ENCODE measurements at places on chromosomes 6 and 20.
A peak's percentile ranks its signal among the peaks of the same experiment; 100 is the strongest.

DNA sequence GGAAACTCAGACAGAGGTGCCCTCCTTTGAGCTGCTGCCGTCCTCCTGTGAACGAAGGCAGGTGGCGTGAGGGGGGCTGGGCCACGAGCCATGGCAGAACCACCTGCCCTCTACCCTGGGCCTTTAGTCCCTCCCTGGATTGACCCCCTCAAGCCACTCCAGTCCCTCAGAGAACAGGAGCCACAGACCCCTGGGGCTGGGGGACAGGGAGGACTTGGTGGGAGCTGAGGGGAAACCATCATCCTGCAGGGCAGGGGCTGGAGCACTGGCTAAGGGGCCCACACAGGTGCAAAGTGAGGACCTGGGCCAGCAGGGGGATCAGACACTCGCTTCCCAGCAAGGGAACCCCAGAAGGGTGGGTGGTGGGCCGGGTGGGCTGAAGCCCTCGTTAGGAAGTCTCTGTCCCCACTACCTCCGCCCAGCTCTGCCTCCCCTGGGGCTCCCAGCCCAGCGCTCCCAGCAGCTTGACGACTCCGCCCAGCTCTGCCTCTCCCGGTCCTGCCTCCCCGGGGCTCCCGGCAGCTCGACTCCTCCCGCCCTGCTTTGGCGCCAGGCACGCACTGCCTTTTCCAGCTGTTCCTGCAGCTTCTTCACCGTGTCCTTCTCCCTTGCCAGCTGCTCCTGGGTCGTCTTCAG lies 44.4 kb downstream of the DSTN start:
- no peak for DNase-seq

- DNase-seq, result no peak
Observed at GRCh38 chr6:78308025-78308424, 559.3 kb upstream of the IRAK1BP1 start.

GRCh38 chr6:163533443-163533842 lies 118.9 kb downstream of the QKI start:
- no peak for DNase-seq

- no peak for DNase-seq
Observed at GRCh38 chr6:7047128-7047527, 60.6 kb upstream of the RREB1 start.

DNA sequence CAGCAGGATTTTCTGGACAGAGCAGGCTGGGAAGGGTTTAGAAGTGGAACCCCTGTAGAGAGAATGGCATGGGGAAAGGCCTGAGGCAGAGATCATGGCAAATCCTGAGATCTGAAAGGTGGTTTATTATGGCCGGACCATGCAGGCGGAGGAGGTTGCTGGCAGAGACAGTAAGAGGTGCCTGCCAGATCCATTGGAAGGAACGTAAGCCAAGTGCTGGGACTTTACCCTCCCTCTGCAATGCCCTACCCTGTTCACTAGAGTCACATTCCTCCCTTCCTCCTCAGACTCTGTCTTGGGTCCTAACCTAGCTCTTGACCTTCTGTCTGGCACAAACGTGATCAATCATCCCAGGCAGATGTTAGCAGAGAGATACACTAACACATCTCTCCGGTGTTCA lies 66.4 kb upstream of the SLC22A23 start:
- no peak for DNase-seq

DNA sequence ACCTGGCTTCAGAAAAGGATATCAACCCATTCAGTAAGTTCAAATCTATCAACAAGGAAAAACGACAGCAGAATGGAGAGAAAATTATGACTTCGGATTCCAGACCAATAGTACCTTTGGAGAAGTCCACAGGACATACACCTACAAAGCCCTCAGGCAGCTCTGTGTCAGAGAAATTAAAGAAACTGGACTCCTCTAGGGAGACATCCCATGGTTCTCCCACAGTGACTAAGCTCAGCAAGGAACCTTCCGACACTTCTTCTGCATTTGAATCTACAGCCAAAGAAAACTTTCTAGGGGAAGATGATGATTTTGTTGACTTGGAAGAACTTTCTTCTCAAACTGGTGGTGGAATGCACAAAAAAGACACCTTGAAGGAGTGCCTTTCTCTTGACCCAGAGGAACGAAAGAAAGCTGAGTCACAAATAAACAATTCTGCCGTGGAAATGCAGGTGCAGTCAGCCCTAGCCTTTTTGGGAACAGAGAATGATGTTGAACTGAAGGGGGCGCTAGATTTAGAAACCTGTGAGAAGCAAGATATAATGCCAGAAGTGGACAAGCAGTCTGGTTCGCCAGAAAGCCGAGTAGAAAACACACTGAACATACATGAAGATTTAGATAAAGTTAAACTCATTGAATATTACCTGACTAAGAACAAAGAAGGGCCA lies 67.4 kb upstream of the HINT3 start:
- DNase-seq, result no peak

GRCh38 chr6:14789996-14790395 lies 455.9 kb upstream of the JARID2 start:
- DNase-seq, result no peak

- no peak for DNase-seq
Observed at GRCh38 chr6:90894285-90895130, 307.6 kb upstream of the MAP3K7 start.

DNA sequence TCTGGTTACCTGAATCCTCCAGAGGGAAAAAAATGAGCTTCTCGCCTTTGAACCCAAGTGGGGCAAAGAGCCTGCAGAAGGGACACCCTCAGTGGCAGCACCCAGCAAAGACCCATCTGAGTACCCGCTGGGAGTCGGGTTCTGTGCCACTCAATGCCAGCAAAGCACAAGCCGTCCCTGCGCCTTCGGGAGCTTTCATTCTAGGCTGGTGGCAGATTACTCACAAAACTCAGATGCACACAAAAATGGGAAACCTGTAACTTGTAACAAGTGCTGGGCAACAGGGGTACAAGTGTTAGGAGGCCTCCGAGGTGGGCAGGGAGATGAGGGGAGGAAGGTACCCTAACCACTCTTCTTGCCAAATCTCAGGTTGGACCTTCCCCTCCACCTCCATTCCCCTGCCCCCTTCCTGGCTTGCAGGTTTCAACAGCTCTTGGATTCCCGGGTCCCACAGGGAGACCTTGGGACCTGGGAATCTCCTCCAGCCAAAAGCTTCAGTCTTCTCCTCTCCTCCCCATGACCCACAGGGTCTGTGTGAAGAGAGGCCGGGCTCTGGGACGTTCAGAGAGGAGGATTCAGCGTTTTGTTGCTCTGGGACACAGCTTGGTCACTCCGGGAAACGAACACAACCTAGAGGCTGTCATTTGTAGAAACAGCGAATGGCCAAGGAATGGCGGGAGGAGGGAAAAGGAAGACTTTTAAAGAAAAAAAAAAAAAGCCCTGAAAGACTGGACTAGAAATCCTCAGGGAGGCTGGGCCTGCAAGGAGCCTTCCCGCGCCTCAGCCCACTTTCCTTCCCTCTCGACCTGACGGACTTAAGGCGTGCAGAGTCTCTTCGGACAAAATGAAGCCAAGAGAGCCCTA lies 1.2 kb upstream of the PARD6B start:
- no peak for DNase-seq

DNA sequence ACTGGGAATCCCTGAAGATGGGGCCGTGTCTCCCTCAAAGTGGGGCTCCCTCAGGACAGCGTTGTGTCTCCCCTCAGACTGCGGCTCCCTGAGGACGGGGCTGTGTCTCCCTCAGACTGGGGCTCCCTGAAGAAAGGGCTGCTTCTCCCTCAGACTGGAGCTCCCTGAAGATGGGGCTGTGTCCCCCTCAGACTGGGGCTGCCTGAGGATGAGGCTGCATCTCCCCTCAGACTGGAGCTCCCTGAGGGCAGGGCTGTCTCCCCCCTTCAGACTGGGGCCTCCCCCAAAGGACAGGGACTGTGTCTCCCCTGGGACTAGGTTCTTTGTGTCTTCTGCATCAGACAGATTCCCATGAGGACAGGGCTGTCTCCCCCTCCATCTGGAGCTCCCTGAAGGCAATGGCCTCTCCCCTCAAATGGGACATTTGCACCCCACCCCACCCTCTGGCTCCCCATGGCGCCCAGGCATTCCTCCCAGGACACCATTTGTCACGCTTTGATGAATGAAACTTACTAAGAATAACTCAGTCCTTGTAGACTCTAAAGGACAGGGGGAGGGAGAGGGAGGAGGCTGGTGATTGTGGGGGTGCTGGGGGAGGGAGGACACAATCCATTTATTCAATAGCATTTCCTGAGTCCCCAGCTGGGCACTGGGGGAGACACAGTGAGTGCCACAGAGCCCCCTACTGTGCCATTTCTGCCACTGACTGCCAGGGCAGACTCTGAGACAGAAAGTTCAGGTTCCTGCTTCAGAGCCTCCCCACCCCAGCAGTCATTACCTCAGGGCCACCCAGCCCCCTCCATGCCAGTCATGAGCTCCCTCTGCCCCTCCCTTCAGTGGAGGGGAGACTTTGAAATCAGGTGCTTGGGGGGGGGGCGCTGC lies 122.4 kb downstream of the MRPL14 start:
- no peak for DNase-seq

DNA sequence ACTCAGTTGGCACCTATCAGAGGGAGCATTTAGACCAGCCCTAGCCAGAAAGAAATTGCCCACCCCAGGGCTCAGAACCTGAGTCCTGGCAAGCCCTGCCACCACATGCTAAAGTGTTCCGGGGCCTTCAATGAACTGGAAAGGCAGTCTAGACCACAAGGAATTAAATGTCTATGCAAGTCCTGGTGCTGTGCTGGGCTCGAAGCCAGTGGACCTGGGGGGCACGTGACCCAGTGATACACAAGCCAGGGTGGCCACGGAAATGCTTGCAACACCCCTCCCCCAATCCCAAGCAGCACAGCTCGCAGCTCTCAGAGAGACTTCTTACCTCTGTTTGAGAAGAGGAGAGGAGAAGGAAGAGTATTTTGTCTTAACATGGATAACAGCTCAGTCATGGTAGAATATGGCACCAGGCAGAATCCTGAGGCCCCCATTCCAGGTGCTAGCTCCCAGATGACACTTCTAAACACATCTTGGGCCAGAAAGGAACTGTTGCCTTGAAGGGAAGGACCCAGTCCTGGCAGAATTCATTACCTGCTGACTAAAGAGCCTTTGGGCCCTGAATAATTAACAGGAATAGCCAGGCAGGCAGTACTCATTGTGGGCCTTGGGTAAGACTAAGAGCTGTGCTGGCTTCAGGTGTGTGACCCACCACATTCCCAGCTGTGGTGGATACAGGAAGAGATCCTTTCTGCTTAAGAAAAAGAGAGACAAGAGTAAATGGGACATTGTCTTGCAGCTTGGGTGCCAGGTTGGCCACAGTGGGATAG lies 111.3 kb downstream of the BTBD9 start:
- DNase-seq, result no peak

- no peak for DNase-seq
Observed at GRCh38 chr20:16621435-16622141, 48.3 kb upstream of the KIF16B start.

DNA sequence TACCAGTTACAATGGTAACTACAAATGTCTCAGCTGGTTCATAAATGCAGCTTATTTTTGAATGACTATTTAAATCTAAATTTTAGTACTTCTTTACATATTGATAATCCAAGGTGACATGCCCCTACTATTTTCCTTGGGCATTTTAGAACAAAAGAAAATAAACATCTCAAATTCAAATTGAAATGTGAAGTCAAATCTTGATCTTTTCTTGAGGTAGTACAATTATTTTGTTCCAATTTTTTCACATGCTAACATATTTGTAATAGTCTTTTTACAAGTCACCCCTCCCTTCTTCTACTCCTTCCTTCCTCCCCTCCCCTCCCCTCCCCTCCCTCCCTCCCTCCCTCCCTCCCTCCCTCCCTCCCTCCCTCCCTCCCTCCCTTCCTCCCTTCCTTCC lies 370.1 kb upstream of the MMS22L start:
- no peak for DNase-seq

- no peak for DNase-seq
Observed at GRCh38 chr20:5734602-5735001, 15.6 kb upstream of the SHLD1 start.

- DNase-seq, result no peak
Observed at GRCh38 chr20:16694161-16694560, 35.7 kb upstream of the SNRPB2 start.

DNA sequence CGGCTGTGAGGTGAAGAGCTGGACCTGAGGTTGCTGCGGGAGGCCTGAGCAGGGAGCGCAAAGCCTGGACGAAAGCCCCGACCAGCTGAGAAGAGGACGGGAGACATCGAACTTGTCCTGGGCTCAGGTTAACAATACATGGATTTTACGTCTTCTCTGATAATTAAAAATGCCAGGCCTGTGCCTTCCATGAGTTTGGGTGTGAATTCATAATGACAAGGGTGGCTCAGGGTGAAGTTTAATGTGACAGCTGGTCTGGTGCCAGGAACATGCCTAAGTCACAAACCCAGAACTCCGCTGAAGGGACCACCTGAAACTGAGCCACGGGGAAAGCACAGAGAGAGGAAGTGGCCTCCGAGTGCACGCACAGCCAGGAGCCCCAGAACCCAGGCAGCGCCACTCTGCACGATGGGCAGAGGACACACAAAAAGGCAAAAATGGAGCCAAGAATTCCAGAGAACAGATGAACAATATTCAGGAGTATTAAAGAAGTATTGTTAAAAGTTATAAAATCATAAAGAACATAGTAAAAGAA lies 150.1 kb upstream of the RPS6KA2 start:
- DNase-seq, result no peak

- no peak for DNase-seq
Observed at GRCh38 chr20:3010985-3011723, 32.3 kb upstream of the GNRH2 start.

- no peak for DNase-seq
Observed at GRCh38 chr20:38985060-38985459, 22.9 kb downstream of the DHX35 start.

- no peak for DNase-seq
Observed at GRCh38 chr6:25062070-25062811, 126.5 kb upstream of the RIPOR2 start.

GRCh38 chr6:144344646-144345045 lies 59.5 kb downstream of the UTRN start:
- DNase-seq, result no peak

- DNase-seq, result no peak
Observed at GRCh38 chr6:129239825-129240491, 357.0 kb downstream of the LAMA2 start.

GRCh38 chr6:33297956-33298772 lies 578 bp downstream of the RGL2 start:
- DNase-seq, result peak; percentile 51

DNA sequence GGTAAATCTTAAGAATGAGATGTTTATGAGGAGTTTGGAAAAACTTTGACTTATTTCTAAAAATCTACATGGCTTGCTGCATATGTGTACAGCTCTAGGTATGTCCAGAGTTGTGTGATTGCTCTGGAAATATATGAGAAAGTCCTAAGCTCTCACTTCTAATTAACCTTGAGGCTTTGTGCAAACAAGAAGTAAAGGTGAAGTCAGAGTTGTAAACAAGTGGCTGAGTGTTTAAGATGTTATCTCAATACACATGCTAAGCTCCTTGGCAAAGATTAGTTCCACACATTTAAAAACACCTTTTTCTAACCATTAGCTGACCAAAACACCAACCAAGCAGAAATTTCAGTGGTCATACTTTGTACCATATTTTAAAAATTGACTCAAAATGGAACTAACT lies 684.2 kb downstream of the HTR1B start:
- no peak for DNase-seq

DNA sequence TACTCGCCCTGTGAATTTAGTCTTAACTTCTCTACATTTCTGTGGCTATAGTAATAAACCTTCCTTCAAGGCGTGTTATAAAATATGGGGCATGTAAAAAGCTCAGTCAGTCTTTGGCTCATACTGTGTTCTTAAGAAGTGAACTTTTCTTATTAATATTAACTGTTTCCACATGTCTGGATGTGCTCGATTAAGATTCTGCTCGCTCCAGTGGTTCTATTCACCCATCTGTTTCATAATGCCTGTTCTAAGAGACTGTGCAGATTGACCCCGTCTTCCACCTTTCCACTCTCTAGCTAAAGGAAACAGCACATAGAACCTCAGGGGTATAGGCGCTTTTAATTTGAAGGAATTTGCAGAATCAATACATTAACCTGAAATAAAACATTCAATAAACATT lies 99.9 kb downstream of the L3MBTL3 start:
- no peak for DNase-seq

Measured in cerebellar nuclear complex (tissue), 1 donor.